Left ventricle myocardium superior (tissue), 1 donor: ENCODE measurements at places on chromosomes 16 and 17. TPM values are rescaled to one million over a fixed set of nuclear protein-coding genes. Genes with fewer than 3 reads are reported as not detected.

The ANKRD40CL gene
- not detected for total RNA-seq

DNA sequence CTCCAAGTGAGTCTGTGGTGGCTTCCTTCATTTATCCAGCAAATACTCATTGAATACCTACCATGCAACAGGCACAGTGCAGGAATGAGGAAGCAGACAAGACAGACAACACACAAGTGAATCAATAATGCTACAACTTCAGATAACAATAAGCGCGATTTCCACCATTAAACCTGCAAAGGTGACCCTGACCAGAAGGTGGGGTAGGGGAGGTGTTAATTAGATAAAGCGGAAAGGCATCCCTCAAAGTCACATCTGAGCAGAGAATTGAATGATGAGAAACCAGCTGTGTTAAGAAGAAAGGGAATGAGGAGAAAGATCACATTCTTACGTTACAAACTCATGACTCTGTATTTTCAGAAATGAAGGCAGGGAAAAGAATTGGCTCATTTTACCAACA is 26.3 kb downstream of the ZZEF1 start:
- no peak for DNase-seq

DNA sequence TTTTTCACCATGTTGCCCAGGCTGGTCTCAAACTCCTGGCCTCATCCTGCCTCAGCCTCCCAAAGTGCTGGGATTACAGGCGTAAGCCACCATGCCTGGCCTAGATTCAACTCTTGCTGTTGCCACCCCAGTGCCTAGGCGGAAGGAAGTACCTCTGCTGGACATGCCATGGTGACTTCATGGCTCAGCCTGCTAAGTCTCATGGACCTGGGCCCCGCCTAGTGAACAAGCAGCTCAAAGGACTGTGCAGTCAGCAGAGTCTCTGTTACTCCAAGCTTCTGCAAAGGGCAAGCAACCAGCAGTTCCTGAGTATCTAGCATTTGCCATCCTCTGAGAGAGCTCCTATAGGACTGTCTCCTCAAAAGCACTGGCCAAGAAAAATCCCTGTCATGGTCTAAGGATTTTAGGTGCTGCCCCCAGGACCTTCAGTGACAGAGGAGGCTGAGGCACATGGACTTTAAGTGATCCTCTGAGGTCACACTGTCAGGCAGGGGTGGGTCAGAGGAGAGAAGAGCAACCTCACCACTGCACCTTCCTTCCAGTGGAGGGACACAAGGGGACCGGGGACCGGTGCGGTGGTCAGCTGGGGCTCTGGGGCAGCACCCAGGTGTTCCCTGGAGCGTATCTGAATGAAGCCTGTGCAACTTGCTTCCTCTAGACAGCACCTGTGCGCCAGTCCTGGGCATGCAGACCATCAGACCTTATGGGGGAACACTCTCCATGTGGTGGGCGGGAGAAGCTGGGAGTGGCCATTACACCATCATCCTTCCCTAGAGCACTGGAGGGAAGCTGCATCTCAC is 71.3 kb downstream of the IL21R start:
- no peak for DNase-seq

DNA sequence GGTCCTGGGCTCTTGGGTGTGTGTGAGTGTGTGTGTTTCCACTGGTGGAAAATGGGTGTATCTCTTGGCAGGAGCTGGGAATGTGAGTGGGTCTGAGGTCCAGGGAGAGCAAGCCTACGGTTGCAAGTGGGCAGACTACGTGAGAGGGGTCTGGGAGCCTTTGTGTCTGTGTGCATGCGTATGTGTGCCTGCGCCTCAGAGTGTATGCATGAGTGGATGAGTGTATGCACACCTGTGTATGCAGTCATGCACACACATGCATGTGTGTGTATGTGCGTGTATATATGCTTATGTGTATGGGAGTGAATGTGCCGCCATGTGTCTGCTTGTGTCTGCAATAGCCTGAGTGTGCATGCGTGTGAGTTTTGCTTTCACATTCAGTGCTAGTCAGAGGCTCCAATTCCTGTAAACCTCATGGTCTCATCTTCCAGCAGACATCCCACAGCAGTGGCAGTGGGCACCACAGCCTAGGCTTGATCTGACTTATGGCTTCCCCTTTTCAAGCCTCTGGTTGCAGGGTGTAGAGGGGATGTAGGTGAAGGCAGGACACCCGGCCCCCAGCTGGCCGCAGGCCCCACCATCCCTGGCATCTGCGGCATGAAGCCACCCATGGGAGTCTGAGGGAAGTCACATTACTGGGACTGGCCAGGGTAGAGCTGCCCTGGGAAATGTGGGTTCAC is 19.7 kb upstream of the RMI2 start:
- no peak for DNase-seq

GRCh38 chr17:15894258-15894657 is 50.7 kb upstream of the ADORA2B start:
- no peak for DNase-seq

DNA sequence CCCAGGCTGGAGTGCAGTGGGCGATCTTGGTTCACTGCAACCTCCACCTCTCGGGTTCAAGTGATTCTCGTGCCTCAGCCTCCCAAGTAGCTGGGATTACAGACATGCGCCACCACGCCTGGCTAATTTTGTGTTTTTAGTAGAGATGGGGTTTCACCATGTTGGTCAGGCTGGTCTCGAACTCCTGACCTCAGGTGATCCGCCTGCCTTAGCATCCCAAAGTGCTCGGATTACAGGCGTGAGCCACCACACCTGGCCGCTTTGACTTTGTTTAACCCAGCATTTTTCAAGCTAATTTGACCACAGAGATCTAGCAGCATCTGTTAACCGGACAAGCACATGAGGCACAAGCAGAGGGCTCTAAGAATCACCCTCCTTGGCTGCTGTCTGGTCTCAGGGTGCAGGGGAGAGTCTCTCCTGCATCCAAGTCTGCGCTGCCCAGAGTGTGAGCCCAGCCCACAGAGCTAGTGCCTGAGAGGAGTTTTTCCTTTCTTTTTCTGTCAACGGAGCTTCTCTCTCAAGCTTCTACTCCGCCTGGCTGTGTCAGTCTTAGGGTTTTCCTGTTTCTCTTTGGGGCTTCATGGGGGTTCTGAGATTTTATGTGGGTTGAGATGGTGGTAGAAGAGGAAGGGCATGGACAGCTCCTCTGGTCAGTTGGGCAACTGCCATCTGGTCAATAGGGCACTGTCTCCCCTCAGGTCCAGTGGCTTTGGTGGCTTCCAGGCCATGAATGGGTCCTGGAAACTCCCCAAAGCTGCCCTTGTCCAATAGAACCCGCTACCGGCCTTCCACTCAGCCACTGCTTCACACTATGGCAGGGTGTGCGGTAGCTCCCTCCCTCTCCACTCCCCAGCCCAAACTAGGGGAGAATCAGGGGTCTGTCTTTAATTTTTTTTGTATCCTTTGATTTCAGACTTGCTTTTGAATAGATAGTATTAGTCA is 59.6 kb downstream of the TNFRSF13B start:
- DNase-seq: peak; percentile 14
